Activated CD4-positive, alpha-beta T cell treated with anti-CD3 and anti-CD28 coated beads, Interleukin-2, amount 10 ng/mL, durations not matched to agents 7 days and 5 days (primary cell): ENCODE measurements at places on chromosomes 6 and 20.

- H3K36me3 ChIP-seq = peaks cover 5% of the 10 kb centered on the region
- no peak overlapping the region for H3K27ac ChIP-seq
- H3K27me3 ChIP-seq = no peaks in the 10 kb centered on the region
- no peak for DNase-seq
Measured at GRCh38 chr6:20377623-20378265, 23.9 kb upstream of the E2F3 start.

DNA sequence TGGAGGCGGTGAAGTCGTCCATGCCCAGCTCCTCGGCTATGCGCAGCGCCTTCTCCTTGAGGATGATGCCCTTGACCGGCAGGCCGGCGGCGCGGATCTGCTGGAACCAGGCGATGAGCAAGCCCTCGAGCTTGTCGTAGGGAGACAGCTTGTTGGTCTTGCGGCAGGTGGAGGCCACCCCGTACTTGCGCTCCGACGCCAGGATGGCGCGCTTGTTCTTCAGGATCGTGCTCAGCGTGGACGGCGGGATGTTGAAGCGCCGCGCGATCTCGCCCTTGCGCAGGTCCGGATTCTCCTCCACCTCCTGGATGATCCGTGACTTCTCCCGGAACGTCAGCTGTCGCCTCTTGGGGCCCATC lies 435 bp downstream of the CENPB start:
- H3K27ac ChIP-seq = peak overlapping the region; percentile 82
- peaks cover 48% of the 10 kb centered on the region for H3K4me1 ChIP-seq
- peak overlapping the region; percentile 84 for H3K4me3 ChIP-seq
- peaks cover 12% of the 10 kb centered on the region for H3K36me3 ChIP-seq

DNA sequence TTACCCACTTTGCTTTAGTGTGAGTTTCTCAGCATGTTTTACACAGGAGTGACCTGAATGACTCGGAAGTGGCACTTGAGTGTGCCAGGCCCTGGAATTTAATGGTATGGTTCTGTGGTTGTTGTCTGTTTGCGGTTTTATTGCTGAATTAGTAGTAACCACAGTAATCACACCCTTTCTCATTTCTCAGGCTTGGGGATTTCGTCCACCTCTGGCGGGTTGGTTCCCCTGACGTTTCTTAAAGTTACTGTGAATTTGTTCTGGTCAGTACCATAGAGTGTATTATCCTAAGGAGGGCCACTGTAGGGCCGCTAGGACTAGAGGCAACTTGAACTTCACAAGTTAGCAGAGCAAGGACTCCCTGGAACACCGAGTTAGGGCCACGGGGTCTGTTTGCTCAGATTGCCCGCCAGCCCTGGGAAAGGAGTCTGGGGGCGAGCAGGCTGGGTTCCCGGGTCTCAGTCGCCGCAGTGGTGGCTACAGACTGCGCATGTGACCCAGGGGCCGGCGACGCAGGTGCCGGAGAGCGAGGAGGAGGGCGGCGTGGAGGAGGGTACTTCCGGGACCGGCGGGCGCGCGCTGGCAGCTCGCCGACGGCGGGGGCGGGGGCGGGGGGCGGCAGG lies 546 bp upstream of the KLHL32 start:
- H3K36me3 ChIP-seq = no peaks in the 10 kb centered on the region
- H3K4me1 ChIP-seq = peaks cover 44% of the 10 kb centered on the region
- peak overlapping the region; percentile 92 for H3K27ac ChIP-seq
- peak overlapping the region; percentile 89 for H3K4me3 ChIP-seq

DNA sequence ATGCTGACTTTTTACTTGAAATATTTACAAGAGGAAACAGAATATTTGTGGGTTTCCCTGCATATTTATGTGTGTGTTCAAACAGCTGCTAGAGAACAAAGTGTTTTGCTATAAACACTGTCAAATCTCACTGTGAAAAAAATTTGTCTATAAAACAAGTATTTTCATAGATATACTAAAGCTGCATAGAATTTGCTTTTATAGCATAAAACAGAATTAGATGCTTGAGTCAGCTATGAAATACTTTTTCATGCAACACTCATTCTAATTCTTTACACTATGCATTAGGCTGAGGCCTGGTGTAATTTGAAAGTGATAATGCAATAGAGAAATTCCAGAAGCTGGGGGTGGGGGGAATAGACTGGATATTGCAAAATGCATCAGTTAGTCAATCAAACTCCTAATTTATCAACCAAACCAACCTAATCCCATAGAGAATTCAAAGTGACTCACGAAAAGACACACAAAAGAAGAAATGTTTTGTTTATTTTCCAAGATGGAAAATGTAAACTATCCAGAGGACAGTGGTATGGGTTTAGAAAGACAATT lies 148.2 kb downstream of the LAMA2 start:
- H3K36me3 ChIP-seq = no peaks in the 10 kb centered on the region
- no peaks in the 10 kb centered on the region for H3K4me1 ChIP-seq
- H3K27ac ChIP-seq = no peak overlapping the region
- no peak overlapping the region for H3K4me3 ChIP-seq
- no peaks in the 10 kb centered on the region for H3K27me3 ChIP-seq
- DNase-seq = no peak

GRCh38 chr6:27129917-27130316 lies 117.6 kb upstream of the PRSS16 start:
- no peaks in the 10 kb centered on the region for H3K27me3 ChIP-seq
- H3K4me1 ChIP-seq = peaks cover 66% of the 10 kb centered on the region
- no peak overlapping the region for H3K27ac ChIP-seq
- H3K36me3 ChIP-seq = peaks cover 13% of the 10 kb centered on the region

GRCh38 chr6:71139249-71139648 lies 149.4 kb upstream of the OGFRL1 start:
- no peaks in the 10 kb centered on the region for H3K27me3 ChIP-seq
- H3K27ac ChIP-seq = no peak overlapping the region
- H3K4me1 ChIP-seq = no peaks in the 10 kb centered on the region
- H3K36me3 ChIP-seq = no peaks in the 10 kb centered on the region
- H3K4me3 ChIP-seq = no peak overlapping the region
